GM04503 (cell line): ENCODE measurements at places on chromosomes 5 and 9.

DNA sequence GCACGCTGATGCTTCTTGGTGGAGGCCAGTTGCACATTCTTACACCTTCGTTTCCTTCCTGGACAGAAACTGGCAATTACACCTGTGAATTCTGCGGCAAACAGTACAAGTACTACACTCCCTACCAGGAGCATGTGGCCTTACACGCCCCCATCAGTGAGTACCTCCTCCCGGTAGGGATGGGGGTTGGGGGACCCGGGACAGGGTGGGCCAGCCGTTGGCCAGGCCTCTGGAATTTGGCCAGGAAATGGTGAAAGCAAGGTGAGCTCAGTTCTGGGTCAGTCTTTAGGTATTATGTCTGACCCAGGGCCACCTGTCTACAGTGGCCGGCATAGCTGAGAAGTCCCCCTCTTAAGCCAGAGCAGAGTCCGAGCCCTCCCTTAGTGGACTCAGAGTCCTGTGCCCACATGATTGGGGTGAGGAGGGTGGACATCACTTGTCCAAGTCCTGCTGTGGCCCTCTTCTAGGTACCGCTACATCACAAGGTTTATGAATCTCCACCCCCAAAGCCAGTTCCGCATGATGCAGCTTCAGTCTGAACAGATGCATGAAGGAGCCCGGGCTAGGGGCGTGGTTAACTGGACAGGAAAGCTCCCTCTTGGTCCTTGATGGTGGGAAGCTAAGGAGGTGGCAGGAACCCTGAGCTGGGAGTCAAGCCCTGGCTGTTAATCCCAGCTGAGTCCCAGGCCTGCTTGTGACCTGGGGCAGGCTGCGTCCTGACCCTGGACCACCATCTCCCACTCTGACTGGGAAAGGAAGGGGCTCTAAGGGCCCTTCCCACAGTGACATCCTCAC, 61.3 kb downstream of the AMBP start:
- DNase-seq, result no peak

DNA sequence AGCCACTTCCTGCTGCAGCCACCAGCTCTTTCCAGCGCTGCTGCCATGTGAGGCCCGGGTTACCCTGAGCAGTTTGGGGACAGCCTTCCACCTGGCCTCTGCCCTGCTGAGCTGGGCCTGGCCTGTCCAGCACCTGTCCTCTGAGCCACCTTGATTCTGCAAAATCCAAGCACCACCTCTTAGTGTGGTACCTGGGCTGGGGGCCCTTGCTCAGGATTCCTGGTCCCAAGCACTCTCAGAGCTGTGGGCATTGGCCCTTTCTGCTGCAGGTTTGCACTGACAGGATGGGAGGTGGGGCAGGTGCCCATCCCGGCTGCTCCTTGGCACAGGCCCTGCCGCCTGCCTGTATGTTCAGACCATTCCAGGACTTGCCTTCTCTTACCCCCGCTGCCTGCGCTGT, 309.2 kb upstream of the IRX4 start:
- DNase-seq, result no peak

DNA sequence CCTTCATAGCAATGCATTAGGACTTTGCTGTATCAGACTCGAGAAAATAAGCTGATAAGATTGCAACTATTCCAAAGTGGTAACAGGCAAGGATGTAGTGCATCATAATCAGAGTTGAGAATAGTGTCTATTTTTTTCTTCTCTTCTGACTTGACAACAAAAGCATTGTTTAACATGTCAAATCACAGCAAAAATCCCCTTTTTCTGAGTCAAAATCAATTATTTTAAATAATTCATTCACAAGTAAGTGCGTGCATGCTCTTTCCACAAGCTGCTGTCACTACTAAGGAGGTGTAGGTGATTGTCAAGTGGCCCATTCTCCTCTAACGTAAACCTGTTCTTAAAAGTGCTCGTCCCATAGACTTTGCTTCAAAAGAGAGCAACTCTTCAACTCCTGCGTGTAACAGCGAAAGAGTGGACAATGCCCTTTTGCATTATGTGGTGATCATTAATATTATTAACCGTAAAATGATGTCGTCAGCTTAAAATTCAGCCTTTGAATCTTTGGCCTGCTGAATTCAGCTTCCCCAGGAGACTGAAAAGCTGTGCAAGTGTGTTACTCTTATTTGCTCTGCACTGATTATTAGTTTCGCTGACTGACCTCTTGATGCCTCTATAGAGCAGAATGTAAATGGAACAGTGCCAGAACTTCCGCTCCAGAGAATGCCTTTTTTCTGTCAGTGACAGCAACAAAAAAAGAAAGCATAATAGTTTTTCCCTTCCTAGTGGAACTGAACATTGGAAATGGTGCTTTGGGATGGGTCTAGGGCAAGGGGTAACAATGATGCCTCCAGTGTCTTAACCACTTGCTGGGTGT, 680.8 kb upstream of the SEMA6A start:
- no peak for DNase-seq

DNA sequence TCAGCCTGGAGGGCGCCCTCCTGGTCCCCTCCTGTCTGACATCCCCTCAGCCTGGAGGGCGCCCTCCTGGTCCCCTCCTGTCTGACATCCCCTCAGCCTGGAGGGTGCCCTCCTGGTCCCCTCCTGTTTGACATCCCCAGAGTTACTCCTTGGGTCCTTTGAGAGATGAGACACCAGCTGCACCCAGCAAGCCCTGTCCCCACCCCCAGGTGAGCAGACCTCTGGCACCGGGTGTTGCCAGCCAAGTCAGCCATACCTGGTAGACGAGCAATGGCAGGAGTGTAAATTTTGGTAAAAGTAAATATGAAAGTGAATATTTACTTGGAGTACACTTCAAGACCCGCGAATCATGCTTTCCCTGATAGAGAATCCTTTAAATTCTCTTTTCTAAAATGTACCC, 25.4 kb downstream of the EXOC3 start:
- no peak for DNase-seq

GRCh38 chr9:22119522-22120158, 110.5 kb upstream of the CDKN2B start:
- DNase-seq, result no peak

GRCh38 chr9:98117984-98118639, 910 bp downstream of the TRIM14 start:
- no peak for DNase-seq

DNA sequence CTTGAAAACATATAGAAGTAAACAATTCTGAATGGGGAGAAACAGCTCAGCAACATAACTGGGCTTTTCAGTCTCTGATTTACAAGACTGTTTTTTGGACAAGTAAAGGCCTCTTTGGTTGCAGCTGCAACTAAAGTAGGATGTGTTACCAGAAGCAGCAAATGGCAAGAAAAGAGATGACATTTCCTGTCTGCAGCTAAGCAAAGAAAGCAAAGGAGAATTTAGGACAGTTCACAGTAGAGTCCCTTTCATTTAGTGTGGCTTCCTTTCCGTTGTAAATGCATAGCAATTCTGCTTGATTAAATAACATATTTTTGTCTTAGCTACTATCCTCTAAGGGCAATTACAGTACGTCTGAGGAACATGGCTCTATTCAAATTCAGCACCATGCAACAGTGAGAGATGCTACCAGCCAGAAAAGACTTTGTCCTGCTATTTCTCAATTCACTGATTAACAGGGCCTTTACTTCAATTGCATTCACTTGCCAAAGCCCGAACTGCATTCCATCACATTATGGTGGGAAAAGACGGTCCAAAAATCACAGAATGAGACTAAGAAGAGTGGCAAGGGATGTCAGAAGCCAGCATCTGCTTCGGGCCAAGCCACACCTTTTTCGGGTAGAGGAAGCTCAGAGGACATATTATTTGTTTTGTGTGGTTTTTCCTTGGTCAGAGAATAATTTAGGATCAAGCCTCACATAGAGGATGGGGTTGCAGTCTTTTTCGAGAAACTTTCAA, 107.7 kb downstream of the SEMA6A start:
- no peak for DNase-seq

DNA sequence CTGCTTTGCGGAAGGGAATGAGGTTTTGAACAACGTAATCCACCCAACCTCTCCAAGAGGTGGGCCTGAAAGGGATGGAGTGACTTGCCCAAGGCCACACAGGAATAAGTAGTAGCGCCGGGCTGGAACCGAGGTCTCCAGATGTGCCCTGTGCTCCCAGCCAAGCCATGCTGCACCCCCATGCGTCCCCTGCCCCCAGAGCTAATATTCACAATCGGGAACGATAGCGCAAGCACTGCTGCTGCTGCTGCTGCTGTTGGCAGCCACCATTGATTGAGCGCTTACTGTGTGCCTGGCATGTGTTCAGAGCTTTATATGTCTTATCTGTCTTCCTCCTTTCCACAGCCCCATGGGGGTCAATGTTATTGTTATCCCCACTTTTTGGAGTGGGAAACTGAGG, 43.9 kb downstream of the AMBP start:
- no peak for DNase-seq

DNA sequence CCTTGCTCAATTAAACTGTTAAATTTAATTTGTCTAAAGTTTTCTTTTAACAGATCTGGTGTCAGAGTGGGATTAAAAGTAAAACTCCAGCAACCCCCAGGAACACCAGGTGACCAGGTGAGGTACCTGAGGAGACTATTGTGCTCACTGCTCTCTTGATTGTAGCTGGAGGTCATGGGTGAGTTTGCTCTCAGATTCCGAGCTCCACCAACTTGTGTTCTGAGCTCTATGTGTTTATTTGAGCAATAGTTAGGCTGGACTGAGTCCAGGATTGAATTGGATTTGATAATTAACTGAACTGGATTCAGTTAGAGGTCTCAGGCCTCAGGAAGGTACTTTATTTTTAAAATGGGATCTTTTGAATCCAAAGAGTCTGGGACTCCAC, 17.9 kb upstream of the SCGB3A2 start:
- DNase-seq, result no peak

DNA sequence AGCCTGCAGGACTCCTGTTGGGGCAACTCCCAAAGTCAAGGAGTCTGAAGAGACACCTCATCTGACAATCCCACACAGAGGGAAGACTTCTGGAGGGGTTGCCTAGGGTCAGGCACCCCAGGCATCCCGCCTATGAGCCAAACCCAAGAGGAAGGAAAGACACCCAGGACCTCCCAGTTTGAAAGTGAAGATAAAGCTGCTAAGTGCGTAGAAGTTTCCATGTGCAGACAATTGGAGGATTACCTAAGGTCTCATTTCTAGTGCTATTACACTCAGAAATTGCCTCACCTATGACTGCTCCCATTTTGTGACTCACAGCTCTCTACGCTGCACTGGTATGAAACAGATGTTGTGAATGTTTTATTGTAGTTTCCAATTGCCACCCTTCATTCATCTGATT, 322.9 kb downstream of the SLIT3 start:
- DNase-seq, result peak; percentile 43

- DNase-seq, result no peak
These were observed 197.7 kb upstream of the CDKN2B start for GRCh38 chr9:22206833-22207232.

- DNase-seq, result no peak
These were observed 602 bp downstream of the RPL37 start for GRCh38 chr5:40834391-40834848.

DNA sequence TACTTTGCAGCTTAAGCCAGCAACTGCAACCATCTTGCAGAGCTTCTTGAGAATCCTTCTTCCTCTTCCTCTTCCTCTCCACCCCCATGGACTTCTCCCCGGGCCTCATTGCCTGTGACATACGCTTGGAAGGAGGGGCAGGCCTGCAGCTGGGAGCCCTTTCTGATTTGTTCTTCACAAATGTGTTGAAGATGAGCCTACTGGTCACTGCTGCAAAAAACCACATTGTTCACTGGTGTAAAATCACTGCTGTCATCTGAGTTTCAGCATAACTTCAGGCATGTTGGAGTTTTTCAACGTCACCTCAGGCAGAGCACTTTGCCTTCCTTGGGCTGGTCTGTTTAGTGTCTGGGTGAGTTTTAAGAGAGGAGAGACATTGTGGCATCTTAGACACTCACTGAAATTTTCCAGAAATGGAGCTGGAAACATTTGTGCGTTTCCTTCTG, 7.9 kb downstream of the TJP2 start:
- DNase-seq, result no peak

DNA sequence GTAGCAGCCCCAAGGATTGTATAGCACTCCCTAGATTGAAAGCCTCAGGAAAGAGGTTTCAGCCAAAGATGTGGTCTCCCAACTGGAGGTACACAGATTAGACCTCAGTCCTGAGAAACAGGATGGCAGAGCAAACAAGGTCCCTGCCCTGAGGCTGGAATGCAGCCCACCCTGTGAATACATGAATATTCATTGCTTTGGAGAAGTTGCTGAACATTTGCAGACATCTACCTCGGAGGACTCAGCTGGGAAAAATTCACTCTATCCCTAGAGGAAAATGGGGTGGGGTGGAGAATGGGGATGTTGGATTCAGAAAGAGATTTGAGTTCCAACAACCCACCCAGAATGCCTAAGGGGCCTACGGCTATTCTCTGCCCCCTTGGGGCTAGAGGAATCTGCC, 129.4 kb downstream of the SLIT3 start:
- DNase-seq, result no peak

GRCh38 chr5:7815892-7816534, 34.9 kb downstream of the CFAP90 start:
- DNase-seq, result no peak

DNA sequence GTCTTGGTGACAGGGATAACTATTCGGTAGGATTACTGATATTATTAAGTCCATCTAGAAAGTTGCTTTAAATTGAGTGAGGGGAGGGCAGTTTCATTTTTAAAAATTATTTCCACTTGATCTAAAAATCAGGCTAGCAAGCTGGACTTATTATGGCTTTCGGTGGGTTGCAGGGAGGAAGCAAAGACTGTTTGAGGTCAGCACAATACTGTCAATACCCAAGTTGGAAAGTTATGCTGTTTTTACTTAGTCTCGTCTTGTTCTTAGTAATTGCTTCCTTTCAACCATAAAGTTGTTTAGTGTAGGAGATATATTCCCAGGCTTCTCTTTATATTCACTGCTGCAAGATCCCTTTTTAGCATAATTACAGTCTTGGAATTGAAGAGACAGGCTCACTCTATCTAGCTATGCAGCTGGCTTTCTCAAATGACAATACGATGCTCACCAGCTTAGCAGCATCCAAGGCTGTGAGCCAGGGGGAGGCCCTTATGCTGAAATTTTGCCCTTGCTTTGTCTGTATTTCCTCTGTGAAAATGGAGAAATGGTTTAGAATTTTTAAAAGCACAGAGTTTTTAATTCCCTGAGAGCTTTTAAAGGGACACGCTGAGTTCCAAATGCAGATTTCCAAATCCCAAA, 68.2 kb upstream of the APC start:
- no peak for DNase-seq

DNA sequence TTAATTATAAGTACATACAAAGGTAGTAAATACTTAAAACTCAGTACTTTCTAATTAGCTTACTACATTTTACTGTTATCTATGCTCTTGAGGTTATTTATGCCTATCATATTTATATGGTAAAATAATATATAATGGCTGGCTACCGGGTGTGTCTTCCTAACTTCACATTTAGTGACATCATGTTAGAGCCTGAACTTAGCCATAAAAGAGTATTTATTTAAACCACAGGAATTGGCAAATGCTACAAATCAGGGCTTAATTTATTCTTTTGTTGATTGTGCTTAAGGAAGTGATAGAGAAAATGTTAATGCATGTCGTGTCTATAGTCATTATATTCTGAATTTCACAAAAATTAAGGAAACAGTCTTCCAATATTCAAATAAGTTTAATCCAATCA, 73.1 kb downstream of the NDUFAF2 start:
- DNase-seq, result no peak
